Immature natural killer cell (primary cell): ENCODE measurements at places on chromosomes 6 and 20. TPM values are rescaled to one million over a fixed set of nuclear protein-coding genes. Genes with fewer than 3 reads are reported as not detected.

The WFDC12 gene
- not detected for polyA plus RNA-seq

The THBD gene
- polyA plus RNA-seq = 0.26 TPM

The SLC22A23 gene
- not detected for polyA plus RNA-seq

The TUBE1 gene
- polyA plus RNA-seq = 7.4 TPM

The CDH4 gene
- polyA plus RNA-seq = not detected

The CLIC5 gene
- not detected for polyA plus RNA-seq

The CLPSL1 gene
- not detected for polyA plus RNA-seq

The NRSN1 gene
- polyA plus RNA-seq = not detected

The CST2 gene
- polyA plus RNA-seq = not detected

The TBX18 gene
- not detected for polyA plus RNA-seq

The ETV7 gene
- not detected for polyA plus RNA-seq

The KIF13A gene
- polyA plus RNA-seq = 0.50 TPM

The FAM209A gene
- not detected for polyA plus RNA-seq

The PKIB gene
- polyA plus RNA-seq = 5.0 TPM

The CST4 gene
- polyA plus RNA-seq = not detected

The SLC16A10 gene
- polyA plus RNA-seq = not detected

The MMP24 gene
- not detected for polyA plus RNA-seq

The RNF144B gene
- polyA plus RNA-seq = 0.35 TPM

The RNF5 gene
- 126 TPM for polyA plus RNA-seq

The DLL1 gene
- 2.8 TPM for polyA plus RNA-seq

The BMP7 gene
- polyA plus RNA-seq = not detected

The NR2E1 gene
- polyA plus RNA-seq = not detected

The MRAP2 gene
- not detected for polyA plus RNA-seq

The AKAP12 gene
- not detected for polyA plus RNA-seq

The DTD1 gene
- polyA plus RNA-seq = 66.6 TPM

The CPXM1 gene
- 0.74 TPM for polyA plus RNA-seq

The GJA1 gene
- not detected for polyA plus RNA-seq

The ID1 gene
- 1.4 TPM for polyA plus RNA-seq

The ZC3H12D gene
- polyA plus RNA-seq = not detected

The HLA-DMB gene
- 38.3 TPM for polyA plus RNA-seq

The SEL1L2 gene
- not detected for polyA plus RNA-seq

The PTCRA gene
- not detected for polyA plus RNA-seq

The DEFB124 gene
- polyA plus RNA-seq = not detected

The C20orf204 gene
- not detected for polyA plus RNA-seq

The PCK1 gene
- not detected for polyA plus RNA-seq

The EEF1A2 gene
- polyA plus RNA-seq = not detected

The CST3 gene
- 60.0 TPM for polyA plus RNA-seq

The TDP2 gene
- polyA plus RNA-seq = 49.7 TPM

The GNRH2 gene
- polyA plus RNA-seq = not detected

The HUS1B gene
- 1.6 TPM for polyA plus RNA-seq

The BCAS1 gene
- not detected for polyA plus RNA-seq
